Stomach (tissue), 19 donors: ENCODE measurements at places on chromosomes 12 and 14.

- peaks cover 23% of the 10 kb centered on the region for H3K4me1 ChIP-seq
- H3K36me3 ChIP-seq = no peaks in the 10 kb centered on the region
- H3K27me3 ChIP-seq = peaks cover 7% of the 10 kb centered on the region
- DNase-seq = peak; percentile 75
- peak overlapping the region; percentile 73 for H3K27ac ChIP-seq
- H3K4me3 ChIP-seq = peak overlapping the region; percentile 44
These were observed 19.9 kb upstream of the GPR68 start for GRCh38 chr14:91264151-91265150.

GRCh38 chr14:91332171-91332985, 85.2 kb downstream of the CCDC88C start:
- no peak overlapping the region for H3K4me3 ChIP-seq
- no peaks in the 10 kb centered on the region for H3K36me3 ChIP-seq
- no peaks in the 10 kb centered on the region for H3K27me3 ChIP-seq
- H3K27ac ChIP-seq = no peak overlapping the region
- DNase-seq = peak; percentile 60
- H3K4me1 ChIP-seq = peaks cover 17% of the 10 kb centered on the region

DNA sequence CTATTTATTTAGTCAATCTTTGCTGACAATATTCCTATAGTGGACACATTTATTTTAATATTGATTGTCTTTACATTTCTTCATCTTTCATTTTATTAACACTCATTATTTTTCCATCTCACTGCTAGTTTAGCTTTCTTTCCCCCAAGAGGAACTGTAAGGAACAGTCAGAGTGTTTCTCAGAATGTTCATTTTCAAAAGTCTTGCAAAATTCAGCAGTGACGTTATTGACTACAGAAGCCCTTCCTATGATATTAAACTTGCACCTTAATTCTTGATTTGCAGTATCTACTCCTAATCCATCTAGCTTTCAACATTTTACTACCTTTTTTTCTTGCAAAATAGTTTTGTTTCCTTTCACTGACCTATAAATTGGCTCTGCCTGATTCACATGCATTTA, 13.0 kb downstream of the CLEC2B start:
- H3K36me3 ChIP-seq = peaks cover 18% of the 10 kb centered on the region
- no peak overlapping the region for H3K4me3 ChIP-seq
- no peak for DNase-seq
- no peaks in the 10 kb centered on the region for H3K27me3 ChIP-seq
- no peaks in the 10 kb centered on the region for H3K4me1 ChIP-seq
- H3K27ac ChIP-seq = no peak overlapping the region

GRCh38 chr12:54421175-54421878, 2.3 kb upstream of the ITGA5 start:
- H3K27me3 ChIP-seq = peaks cover 28% of the 10 kb centered on the region
- no peaks in the 10 kb centered on the region for H3K36me3 ChIP-seq
- H3K4me3 ChIP-seq = no peak overlapping the region
- peak overlapping the region; percentile 91 for H3K27ac ChIP-seq
- DNase-seq = no peak

GRCh38 chr12:124852329-124852831, 11.3 kb downstream of the SCARB1 start:
- peaks cover 25% of the 10 kb centered on the region for H3K4me1 ChIP-seq
- H3K36me3 ChIP-seq = no peaks in the 10 kb centered on the region
- no peak overlapping the region for H3K27ac ChIP-seq
- H3K4me3 ChIP-seq = no peak overlapping the region
- no peak for DNase-seq
